CD14-positive monocyte (primary cell): ENCODE measurements at places on chromosomes 12 and 14. TPM values are rescaled to one million over a fixed set of nuclear protein-coding genes. Genes with fewer than 3 reads are reported as not detected.

ABCC9 gene
- polyA plus RNA-seq: not detected

DHRS2 gene
- not detected in 2 replicates for polyA plus RNA-seq

NEMF gene
- polyA plus RNA-seq: 27.6 TPM

DNA sequence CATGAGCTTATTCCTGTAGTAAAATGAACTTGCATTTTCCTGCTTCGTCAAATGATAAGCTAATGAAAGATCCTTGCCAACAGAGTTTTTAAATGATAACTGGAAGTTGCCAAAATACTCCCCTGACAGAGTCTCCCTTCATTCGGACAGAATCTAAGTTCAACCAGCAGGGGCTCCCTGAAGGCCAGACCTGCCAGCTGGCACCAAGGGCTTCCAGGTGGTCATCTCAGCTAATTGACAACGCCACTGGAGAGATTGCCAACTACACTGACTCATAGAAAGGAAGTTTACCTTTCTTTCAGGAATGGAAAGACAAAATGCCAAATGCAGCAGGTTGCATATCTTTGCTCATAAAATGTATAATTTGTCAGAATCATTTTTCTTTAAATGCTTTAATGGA lies 462.8 kb downstream of the GXYLT1 start:
- H3K27me3 ChIP-seq: no peaks in the 10 kb centered on the region
- no peak overlapping the region for H3K4me3 ChIP-seq
- no peak overlapping the region for H3K27ac ChIP-seq
- H3K36me3 ChIP-seq: no peaks in the 10 kb centered on the region

DNA sequence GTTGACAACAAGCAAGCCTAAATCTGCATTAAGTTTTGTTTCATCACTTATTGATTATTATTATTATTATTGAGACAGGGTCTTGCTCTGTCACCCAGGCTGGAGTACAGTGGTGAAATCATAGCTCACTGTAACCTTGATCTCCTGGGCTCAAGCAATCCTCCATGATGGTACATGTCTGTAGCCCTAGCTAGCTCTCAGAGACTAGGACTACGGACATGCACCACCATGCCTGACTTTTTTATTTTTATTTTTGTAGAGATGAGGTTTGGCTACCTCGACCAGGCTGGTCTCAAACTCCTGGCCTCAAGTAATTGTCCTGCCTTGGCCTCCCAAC lies 35.7 kb upstream of the STK38L start:
- no peak overlapping the region for H3K4me3 ChIP-seq
- H3K36me3 ChIP-seq: no peaks in the 10 kb centered on the region
- H3K4me1 ChIP-seq: no peaks in the 10 kb centered on the region
- H3K27ac ChIP-seq: no peak overlapping the region

DNA sequence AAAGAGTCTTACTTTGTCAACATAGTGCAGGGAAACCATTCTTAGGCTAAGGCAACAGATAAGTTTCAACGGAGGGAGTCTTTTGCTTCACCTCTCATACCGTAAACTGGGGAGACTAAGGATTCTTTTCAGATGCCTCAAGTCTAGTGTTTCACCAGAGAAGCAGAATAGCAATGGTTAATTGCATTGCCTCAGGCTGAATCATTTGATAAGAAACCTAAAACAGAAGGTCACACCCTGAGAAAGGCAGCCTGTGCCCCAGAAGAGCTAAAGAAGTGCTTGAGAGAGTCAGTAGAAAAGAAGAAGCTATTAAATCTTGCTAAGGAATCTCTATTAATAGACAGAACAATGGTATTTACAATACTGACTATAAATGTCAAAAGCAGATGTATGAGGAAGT lies 21.8 kb upstream of the ATXN7L3B start:
- no peak overlapping the region for H3K27ac ChIP-seq
- no peak overlapping the region for H3K4me3 ChIP-seq
- no peaks in the 10 kb centered on the region for H3K4me1 ChIP-seq
- peaks cover 2% of the 10 kb centered on the region for H3K27me3 ChIP-seq
- H3K36me3 ChIP-seq: no peaks in the 10 kb centered on the region
